ENCODE measurements at places on chromosomes 13 and 19.
A peak's percentile ranks its signal among the peaks of the same experiment; 100 is the strongest.

GRCh38 chr13:44762911-44763310 lies 186.8 kb upstream of the TSC22D1 start:
- DNase-seq = no peak

- no peak for DNase-seq
Measured at GRCh38 chr13:99279637-99280036, 21.5 kb upstream of the GPR18 start.

GRCh38 chr13:91017669-91018053 lies 329.8 kb upstream of the MIR17HG start:
- DNase-seq = no peak

GRCh38 chr13:96898212-96898611 lies 96.1 kb downstream of the OXGR1 start:
- no peak for DNase-seq

- DNase-seq = no peak
Measured at GRCh38 chr19:17803264-17803896, 8.4 kb downstream of the B3GNT3 start.

- DNase-seq = no peak
Measured at GRCh38 chr13:84191139-84191538, 308.9 kb upstream of the SLITRK1 start.

GRCh38 chr19:8815780-8816179 lies 16.3 kb downstream of the ZNF558 start:
- DNase-seq = no peak

GRCh38 chr13:79541426-79542049 lies 60.6 kb downstream of the NDFIP2 start:
- DNase-seq = no peak

- no peak for DNase-seq
Measured at GRCh38 chr19:40608957-40609356, 7.8 kb downstream of the LTBP4 start.

DNA sequence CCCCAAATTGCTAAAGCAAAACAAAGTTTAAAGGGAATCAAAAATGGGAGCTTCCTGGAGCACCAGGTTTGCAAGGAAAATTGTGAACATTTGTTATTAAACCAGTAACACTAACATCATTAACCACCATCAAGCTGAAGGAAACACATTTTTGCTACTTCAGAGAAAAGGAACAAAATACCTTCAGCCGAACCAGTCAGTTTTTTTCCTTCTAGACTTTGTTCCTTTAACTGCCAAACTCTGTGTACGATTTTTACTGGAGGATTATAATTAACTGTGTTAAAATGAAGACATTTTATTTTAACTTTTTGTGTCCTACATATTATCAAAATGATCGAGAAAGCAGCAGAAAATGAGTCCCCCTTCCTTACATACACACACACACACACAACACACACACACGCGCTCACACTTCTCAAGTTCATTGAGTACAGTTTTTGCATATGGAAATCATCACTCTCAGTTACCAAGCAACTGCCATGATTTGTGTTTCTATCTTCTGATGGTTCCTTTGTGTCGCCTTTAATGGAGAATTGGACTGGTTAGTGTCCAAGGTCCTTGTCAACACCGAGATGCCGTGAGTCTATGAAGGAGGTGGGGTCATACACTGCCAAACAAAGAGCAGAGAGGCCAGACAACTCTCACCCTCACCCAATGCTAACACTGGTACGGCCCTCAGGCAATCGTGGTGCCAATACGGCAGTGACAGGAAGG lies 9.8 kb upstream of the SERP2 start:
- DNase-seq = no peak

GRCh38 chr13:28056970-28057712 lies 43.2 kb downstream of the FLT3 start:
- no peak for DNase-seq

DNA sequence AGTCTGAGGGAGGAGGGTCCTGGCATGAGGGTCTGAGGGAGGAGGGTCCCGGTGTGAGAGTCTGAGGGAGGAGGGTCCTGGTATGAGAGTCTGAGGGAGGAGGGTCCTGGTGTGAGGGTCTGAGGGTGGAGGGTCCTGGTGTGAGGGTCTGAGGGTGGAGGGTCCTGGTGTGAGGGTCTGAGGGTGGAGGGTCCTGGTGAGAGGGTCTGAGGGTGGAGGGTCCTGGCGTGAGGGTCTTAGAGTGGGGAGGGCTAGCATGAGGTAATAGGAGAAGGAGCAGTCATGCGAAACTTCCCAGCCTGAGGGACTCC lies 194.8 kb downstream of the TEX29 start:
- DNase-seq = no peak

- no peak for DNase-seq
Measured at GRCh38 chr13:79491715-79492114, 10.8 kb downstream of the NDFIP2 start.

DNA sequence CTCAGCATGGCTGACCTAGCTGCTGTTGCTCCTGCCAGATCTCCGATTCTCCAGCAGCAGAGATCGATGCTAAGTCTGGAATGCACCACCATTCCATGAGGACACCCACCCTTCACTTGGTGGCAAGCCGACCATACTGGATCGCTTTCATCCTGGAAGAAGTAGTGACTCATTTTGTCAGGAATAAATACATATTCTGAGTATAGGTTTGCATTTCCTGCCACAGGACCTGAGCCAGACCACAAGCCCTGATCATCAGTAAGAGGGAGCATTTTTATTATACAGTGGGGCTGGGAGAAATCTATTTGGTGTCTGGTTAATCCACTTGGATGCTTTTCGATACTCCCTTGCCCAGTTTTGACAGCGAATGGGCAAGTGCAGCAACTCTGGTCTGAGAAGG lies 10.9 kb upstream of the KCTD15 start:
- no peak for DNase-seq

DNA sequence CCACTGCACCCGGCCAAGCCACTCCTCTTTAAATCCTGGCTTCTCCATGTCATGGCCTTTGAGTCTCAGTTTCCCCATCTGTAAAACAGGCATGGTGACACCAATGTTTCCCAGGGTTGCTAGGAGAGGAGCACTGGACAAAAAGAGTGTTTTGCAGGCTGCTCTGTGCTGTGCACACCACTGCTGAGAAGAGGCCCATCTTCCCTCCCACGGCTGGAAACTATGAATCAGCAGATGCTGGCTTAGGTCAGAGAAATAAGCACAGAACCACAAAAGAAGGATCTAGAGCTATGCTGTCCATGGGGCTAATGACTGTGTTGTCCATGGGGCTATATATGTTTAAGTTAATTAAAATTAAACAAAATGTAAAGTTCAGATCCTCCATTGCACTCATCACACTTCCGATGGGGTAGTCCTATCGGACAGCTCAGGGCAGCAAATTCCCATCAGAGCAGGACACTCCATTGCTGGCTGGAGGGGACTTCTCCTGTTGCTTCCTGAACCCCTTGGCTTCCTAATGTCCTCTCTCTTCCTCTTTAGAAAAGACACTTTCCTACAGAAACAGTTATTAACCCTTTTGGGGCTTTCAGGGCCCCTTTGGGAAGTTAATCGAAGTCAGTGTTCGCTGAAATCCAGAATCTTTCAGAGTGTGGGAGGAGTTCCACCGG lies 37.1 kb downstream of the TSHZ3 start:
- no peak for DNase-seq

DNA sequence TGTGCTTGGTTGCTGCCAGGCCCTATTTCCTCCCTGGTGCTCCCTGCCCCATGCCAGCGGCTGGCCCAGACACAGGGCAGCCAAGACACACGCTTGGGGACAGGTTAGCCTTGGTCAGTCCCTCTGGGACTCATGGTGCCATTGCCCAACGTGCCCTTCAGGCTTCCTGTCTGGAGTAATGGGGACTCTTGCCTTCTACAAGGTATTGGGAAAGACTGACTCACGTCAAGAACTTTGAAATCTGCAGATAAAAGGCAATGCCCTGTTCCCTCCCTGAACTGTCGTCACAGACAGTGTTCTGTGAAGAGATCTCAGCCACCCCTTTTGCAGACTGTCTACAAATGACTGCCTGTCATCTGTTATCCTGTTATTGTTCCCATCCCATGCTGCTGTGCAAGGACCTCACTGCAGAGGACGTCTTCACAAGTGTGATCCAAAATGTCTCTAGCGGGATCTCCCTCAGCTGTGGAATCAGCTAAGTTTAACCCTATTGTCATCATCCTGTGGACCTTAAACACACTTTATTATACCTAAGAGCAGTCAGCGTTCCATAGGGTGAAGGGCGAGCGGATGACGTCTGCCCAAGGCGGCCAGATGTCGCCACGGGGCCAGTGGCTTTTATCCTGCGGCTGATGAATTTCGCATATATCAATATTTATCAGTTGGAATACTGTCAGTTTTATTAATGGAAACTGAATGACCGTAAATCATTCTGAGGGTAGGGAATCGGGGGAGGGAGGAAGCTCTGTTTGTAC lies 59.0 kb downstream of the GSX1 start:
- DNase-seq = no peak

DNA sequence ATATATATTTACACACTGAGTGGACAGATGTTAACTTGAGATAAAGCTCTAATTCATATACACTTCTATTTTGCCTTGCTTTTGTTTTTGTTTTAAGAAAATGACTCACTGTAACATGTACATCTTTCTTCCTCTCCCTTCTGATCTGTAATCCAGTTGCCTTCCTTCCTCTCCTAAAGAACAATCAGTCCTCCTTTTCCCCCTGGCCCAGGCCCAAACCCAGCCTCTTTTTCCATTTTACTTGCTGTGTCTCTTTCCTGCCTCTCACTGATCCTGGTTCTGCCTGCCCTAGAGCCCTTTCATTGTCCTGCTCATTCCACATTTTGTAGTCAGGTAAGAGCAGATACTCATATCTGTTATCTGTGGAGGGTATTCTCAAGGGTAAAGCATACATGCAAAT lies 50.8 kb downstream of the ZAR1L start:
- no peak for DNase-seq

- peak; percentile 23 for DNase-seq
Measured at GRCh38 chr19:6481541-6482342, at the start of gene DENND1C. TSS of gene DENND1C (minus strand) at chr19:6481787. CDS start at chr19:6481695, 92 bp downstream.

DNA sequence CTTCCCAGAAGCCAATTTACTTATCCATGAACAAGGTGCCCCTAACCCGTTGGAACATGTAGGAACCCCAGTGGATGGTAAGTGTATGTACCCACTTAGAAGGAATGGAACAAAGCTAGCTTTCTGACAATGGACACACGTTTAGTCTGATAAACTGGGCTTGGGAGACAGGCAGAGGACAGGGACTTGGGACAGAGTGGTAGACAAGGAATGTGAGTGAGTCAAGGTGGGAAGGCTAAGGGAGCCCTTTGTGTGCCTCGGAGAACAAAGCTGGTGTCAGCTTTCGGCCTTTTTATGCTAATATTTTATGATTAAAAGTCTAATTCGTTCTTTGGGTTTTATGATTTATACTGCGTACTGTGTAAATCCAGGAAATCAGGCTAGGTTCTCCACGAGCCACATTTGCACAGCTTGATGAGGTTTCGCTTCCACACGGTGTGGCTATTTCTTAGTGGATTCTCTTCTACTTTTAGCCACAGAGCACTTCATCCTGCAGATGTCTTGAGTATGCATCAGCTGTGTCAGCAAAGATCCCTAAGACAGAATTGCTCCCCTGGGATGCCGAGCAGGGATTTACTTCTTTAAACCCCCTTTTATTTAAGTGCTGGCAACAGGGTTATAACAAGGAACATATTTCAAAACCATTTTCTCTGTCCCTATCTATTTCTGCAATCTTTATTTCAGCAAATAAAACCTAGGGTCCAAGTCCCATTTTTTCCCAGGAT lies 258.5 kb downstream of the DLEU7 start:
- DNase-seq = no peak

GRCh38 chr19:34365463-34366401 lies 736 bp downstream of the GPI start:
- DNase-seq = no peak

GRCh38 chr13:36717966-36718545 lies 44.2 kb downstream of the SERTM1 start:
- no peak for DNase-seq

DNA sequence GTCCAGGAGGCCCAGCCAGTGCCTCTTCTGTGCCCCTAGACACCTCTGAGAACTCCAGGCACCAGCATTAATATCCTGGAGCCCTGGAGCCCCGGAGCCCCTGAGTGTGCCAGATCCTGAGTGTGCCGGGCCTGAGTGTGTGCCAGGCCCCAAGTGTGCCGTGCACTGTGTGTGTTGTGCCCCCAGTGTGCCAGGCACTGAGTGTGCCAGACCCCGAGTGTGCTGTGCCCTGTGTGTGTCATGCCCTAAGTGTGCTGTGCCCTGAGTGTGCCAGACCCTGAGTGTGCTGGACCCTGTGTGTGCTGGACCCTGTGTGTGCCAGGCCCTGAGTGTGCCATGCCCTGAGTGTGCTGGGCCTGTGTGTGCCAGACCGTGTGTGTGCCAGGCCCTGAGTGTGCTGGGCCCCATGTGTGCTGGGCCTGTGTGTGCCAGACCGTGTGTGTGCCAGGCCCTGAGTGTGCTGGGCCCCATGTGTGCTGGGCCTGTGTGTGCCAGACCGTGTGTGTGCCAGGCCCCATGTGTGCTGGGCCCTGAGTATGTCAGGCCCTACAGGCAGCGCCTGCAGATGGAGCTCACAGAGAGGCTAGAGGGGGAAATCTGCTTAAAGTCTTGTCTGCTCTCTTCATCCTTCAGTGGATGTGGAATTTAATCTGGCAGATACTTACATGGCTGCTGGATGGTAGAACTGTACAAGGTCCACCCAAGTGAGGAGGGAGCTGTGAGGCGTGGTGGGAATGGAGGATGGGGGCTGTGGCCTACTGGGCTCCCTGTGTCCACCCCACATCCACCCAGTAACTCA lies 53.9 kb downstream of the C13orf46 start:
- no peak for DNase-seq
